ENCODE measurements at places on chromosomes 16 and 17. TPM values are rescaled to one million over a fixed set of nuclear protein-coding genes. Genes with fewer than 3 reads are reported as not detected.

The ANKRD40 gene
- polyA plus RNA-seq: 12.0 TPM

DNA sequence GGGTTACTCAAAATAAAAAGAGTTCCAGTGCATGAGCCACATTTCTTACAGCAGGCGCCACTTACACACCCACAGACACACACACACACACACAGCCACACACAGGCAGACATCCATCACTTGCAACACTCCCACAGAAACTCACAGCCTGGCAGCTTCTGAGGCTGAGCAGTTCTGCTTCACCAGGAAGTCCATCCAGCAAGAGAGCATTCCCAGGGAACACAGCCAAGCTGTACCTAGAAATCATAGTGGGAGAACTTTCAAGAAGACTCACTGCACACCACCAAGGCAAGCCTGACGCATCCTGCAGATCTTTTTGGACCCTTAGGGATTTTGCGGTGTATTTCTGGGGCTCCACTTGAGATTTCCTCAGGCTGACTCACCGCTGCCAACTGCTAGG, 140.9 kb upstream of the WSB1 start:
- no peak for DNase-seq

The NKD1 gene
- polyA plus RNA-seq: 0.10 TPM

DNA sequence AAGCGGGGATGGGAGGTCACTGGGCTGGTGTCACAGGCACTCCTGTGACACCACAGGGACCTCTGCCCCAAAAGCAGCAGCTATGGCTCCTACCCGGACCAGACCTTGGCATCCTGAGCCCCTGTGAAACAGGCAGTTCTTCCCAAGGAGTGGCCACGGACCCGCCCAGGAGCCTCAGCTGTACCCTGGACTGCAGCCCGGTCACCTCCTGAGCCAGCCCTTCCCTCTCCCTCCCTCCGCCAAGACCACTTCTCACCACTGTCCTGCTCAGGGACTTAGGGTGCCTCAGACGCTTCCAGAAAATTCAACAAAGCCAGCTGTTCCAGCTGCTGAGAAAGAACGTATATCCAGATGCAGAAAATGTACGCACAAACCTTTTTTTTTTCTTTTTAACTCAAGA, 13.9 kb upstream of the NCBP3 start:
- no peak for DNase-seq

DNA sequence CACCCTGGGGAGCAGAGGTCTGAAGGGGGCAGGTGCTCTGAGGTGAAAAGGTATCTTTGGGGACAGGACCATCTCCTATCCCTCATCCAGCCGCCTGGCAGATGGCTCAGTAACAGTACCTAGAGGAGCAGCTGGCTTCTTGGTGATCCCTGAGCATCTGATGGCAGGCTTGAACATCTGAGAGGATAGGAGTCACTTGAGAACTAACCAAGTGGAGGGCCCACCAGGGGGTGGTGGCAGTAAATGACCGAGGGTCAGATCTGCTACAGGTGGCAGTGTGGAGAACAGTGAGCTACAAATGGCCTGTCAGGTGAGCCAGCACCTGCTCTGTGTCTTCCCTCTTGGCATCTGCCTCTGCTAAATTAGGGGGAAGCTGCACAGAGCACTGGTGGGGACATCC, 13.8 kb downstream of the HROB start:
- no peak for DNase-seq

The PAM16 gene
- 73.7 TPM for polyA plus RNA-seq

GRCh38 chr17:63156986-63157385, 191.0 kb downstream of the TANC2 start:
- no peak for DNase-seq

DNA sequence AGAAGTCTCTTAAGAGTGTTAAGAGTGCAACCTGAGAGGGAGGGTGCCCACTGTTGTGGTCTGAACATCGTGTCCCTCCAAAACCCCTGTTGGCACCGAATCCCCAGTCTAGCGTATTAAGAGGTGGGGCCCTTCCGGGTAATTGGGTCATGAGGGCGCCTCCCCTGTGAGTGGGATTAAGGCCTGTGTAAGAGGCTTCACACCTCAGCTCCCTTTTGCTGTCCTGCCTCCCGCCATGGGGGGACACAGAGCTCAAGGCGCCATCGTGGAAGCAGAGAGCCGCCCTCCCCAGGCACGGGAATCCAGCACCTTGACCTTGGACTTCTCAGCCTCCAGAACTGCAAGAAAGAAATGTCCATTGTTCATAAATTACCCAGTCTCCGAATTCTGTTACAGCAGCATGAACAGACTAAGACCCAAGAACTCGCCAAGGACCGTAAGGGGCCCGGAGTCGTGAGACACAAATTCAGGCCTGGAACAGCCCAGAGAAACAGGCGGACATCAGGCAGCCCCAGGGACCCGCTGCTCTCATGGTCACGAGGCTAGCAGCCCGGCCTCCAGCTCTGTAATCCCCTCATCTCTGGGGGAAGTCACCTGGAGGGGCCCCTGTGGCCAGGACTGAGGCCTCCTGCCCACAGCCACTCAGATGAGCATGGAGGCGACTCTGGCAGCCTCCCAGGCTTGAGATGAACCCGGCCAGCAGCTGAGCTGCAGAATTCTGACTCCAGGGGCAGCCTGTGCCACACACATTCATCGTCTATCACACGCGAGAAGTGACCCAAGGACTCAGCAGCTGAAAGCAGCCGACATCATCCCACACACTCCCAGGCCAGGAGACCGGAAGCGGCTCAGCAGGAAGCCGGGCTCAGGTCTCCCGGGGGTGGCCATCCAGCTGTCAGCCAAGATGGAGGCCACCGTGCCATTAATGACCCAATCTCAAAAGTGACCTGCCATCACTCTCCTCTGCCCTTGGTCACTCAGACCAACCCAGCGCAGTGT, 12.8 kb upstream of the CHMP6 start:
- no peak for DNase-seq

The HOXB4 gene
- 0.03 TPM for polyA plus RNA-seq

All from foreskin keratinocyte (primary cell).